ENCODE measurements at places on chromosomes 2 and 18.

- DNase-seq: no peak
Measured at GRCh38 chr2:74384051-74384450, 3.9 kb upstream of the DCTN1 start.

DNA sequence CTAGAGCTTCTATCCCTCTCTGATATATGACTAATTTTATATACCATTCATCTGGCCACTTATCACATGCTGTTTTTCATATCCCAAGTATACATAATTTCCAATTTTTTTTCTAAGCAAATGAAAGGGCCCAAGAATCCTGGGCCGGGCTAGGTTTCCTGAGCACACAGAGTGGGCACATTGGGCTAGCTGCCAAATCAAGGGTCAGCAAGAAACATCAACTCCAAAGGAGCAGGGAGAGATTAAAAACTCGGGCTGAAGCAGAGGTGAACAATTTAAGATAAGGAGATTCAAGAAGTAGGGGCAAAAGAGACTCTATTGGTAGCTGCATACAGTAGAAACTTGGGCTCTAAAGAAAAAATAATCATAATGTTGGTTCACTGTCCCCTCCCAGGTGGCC, 39.0 kb downstream of the OLA1 start:
- no peak for DNase-seq

- DNase-seq: no peak
Measured at GRCh38 chr2:41488888-41489287, 558.9 kb upstream of the PKDCC start.

GRCh38 chr18:1047406-1047805, 142.7 kb downstream of the ADCYAP1 start:
- DNase-seq: no peak

DNA sequence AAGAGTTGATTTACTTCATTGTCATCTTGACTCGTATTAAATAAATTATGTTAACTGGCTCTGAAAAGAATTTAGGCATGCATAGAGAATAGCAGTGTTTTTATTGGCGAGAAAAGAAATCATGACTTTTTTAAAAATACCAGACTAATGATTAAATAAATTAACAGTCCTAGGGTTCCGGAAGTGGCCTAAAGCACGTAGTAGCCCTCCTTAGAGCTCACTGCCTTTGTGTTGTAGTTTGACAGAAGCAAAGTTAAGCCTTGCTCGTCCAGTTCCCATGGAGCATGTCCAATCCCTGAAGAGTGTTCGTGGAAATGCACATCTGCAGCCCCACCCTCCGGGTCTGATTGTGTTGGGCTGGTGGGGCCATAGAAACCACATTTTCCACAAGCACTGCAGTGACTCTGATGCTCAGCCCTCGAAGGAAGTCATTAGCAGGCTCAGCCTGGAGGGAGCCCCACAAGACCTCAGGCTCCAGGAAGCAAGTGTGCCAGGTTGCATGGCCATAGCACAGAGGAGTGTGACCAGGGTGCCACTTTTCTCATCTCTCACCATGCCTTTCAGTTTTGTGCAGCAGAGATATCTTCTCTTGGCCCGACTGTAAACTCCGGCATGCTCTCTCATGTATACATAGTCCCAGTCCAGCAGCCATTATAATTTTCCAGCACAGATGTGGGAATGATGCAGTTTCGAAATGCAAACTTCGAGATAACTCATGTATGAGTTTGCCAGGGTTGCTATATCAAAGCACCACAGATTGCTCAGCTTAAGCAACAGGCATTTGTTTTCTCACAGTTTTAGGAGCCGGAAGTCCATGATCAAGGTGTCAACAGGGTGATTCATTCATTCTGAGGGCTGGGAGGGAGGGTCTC, 188.6 kb upstream of the SH3BP4 start:
- DNase-seq: no peak
